ENCODE measurements at places on chromosomes 6 and 20.

DNA sequence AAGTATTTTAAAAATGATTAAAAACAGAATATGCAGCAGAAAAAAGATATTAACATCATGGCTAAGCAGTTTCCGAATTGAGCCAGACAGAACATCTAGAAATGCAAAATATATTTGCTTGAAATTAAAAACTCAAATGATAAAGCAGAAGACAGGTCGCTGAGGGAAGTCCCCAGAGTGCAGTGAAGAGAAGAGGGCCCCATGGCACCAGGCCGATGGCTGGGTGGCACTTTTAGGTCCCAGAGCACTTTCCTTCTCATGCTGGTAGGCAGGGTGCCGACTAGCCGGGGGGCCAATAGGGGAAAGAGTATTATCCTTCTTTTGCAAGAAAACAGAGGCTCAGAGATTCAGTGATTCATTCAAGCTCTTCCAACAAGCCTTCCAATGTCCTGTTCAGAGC, 58.9 kb downstream of the MYH7B start:
- no peak for DNase-seq

GRCh38 chr20:13744352-13744751, 40.4 kb downstream of the ESF1 start:
- no peak for DNase-seq

- no peak for DNase-seq
Measured at GRCh38 chr20:3685341-3685740, 3.5 kb upstream of the ADAM33 start.

GRCh38 chr6:75673884-75674283, 72.2 kb downstream of the SENP6 start:
- no peak for DNase-seq

DNA sequence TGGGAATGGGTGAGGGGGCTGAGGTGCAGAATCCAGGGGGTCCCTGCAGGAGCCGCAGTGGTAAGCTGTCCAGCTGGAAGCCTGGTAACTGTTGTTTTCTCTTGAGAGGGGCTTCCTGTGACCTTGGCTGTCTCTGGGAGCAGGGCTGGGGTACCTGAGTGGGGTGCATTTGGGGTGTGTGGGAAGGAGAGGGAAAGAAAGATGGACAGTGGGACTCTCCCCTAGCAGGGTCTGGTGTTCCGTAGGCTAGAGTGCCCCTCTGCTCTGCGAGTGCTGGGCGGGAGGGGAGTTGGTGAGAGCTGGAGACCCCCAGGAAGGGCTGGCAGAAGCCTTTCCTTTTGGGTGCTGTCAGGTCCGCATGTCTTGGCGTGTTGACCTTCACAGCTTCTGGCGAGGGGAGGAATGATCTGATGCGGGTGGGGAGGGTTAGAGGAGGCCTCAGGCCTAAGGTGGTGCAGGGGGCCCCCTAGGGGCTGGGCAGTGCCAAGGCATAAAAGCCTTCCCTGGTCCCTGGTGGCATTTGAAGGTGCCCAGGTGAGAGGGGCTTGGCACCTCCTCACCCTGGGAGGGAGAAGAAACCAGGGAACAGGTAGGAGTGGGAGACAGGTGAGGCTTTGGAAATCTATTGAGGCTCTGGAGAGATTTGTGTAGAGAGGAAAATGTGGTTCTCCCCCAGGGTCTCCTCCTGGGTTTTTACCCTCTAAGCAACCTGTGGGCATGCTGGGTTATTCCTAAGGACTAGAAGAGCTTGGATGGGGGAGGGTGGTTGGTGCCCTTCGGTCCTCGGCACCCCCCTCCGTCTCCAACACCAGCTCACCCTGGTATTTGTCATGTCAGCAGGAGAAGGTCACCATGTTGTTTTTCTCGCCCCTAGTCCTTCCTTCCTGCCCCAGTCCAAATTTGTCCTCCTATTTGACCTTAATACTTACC, 3.3 kb downstream of the VEGFA start:
- DNase-seq = no peak

DNA sequence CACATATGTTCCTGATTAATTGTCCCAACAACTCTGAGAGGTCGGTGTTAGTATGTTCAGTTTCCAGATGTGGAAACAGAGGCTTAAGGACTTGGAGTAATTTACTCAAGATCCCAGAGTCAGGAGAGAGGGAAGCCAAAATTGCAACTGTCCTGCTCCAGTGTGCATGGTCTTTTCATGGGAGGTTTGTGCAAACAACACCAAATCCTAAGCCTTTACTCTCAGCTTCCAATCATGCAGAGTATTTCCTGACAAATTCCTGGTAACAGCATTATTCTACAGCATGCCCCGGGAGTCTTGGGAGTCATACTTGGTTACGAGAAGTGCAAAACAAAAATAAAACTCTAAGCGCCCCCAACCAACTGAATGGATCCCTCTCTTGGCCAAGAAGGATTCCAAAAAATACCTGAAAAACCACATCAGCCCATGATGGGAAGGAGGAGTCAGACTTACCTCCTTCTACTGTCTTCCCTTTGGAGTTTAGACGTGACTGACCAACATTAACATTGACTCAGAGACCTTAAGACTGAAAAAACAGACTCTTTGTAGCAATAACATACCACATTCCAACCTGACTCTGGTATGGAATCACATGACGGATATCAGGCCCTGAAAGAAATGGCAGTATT, 30.8 kb upstream of the PPP1R3G start:
- DNase-seq = no peak

GRCh38 chr20:57711311-57711712, 1.5 kb upstream of the PMEPA1 start:
- no peak for DNase-seq

- DNase-seq = no peak
Measured at GRCh38 chr6:89940225-89941027, 46.2 kb downstream of the GJA10 start.

DNA sequence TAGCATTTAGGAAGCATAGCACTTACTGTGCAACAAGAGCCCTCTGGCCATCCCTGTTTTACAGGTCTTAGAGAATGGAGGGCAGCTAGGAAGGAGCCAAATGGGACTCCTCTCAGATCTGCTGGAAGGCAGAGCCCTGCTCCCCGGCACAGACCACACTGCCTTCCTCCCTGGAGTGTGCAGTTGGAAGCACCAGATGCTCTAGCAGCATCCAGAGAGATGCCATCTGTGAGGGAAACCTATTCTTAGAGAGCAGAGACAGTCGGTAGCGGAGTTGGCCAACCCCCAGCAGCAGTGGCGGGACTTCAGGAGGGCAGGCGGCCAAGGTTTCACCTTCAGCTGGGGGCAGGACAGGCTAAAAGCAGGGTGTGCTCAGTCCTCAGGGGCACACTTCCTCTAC, 16.7 kb upstream of the E2F1 start:
- no peak for DNase-seq

GRCh38 chr6:45707176-45707575, 308.5 kb downstream of the CLIC5 start:
- DNase-seq = no peak

- DNase-seq = no peak
Measured at GRCh38 chr6:63269470-63269869, 50.3 kb downstream of the LGSN start.

DNA sequence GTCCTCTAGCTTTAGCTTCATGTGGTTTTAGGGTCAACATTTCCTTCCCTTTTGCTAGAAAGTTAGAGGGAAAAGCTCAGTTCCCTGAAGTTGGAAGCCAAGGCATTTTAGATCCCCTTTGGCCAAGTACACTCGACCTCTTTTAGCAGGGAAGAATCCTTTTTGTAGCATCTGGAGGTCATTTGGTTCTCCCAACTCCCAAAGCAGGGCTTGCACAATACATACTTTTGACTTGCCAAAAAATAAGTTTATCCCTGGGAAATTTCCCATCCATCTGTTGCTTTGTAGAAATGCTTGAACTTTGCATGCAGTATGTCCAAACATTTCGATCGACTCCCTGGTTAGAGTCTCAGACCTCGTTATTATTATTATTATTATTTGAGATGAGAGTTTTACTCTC, 4.6 kb upstream of the EDEM2 start:
- DNase-seq = no peak

DNA sequence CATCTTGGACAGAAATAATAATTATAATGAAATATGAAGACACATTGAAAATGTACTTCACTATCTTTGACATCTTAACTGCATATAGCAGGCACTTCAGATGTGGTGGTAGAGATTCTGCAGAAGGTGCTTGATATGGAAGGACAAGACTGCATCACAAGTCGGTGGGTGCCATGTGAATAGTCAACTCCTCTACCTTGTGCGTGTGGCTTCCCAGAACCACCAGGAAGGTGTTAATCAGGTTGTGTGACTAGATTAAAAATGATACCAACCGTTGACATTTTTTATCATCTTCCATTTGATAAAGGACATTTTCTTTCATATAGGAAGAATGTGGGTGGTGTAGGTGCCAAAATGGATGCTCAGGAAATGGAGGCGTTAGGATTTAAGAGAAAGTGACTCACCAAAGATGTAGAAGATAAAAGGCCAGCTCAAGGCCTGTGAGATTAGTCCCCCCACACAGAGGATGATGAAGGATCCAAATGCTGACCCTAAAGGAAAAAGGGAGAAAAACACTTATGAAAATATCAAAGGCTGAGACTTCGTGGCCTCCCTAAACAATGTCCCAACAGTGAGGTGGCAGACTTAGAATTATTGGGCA, 12.3 kb downstream of the SLC17A2 start:
- DNase-seq = no peak

DNA sequence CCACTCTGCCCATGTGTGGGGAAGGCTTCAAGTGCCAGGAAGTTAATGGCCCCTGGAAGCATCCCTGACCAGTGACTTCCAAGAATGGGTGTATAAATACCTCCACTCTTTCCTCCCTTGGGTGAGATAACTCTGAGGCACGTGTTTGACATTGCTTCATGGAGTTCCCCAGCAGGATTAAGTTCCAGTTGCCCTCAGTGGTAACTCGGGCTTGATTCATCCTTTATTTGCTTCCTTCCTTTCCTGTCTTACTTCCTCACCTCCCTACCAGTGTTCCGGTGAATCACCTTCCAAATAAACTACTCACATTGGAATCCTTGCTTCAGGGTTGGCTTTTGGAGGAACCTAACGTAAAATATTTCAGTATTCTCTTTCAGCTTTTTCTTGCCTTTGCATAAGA, 84.6 kb upstream of the JAG1 start:
- no peak for DNase-seq

DNA sequence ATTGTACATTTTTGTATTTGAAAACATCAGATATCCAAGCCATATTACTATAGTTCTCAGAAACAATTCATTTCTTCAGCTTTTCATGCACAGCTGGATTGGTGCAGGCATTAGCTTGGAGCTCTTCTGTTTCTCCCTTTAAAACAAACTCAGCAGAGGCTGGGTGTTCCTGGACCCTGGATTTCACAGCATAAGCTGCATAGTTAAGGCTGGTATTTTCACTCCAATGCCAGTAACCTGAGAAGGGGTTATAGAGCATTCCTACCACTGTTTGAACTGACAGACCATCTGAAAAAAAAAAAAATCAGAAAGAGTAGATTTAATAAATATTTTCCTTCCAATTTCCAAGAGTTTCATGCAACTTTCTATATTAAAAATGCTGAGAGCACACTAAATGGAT, 20.1 kb upstream of the FAXC start:
- DNase-seq = no peak

GRCh38 chr6:157163434-157164159, 159.7 kb downstream of the TMEM242 start:
- no peak for DNase-seq

DNA sequence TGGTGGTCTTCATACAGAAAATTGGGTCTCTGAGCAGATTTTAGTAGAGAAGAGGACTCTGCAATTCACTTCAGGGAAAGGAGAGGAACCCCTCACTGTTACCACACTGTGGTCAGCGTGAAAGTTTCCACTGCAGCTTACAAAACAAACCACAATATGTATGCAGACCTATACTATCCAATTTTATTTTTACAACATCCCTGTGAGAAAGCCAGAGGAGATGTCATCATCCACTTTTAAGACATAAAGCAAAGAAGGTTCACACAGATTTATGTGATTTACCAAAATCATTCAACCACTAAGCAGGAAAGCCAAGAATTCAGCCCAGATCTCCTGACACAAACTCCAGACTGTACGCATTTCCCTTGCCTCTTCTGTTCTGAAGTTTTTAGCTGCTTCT, 442.4 kb downstream of the FRK start:
- DNase-seq = no peak

DNA sequence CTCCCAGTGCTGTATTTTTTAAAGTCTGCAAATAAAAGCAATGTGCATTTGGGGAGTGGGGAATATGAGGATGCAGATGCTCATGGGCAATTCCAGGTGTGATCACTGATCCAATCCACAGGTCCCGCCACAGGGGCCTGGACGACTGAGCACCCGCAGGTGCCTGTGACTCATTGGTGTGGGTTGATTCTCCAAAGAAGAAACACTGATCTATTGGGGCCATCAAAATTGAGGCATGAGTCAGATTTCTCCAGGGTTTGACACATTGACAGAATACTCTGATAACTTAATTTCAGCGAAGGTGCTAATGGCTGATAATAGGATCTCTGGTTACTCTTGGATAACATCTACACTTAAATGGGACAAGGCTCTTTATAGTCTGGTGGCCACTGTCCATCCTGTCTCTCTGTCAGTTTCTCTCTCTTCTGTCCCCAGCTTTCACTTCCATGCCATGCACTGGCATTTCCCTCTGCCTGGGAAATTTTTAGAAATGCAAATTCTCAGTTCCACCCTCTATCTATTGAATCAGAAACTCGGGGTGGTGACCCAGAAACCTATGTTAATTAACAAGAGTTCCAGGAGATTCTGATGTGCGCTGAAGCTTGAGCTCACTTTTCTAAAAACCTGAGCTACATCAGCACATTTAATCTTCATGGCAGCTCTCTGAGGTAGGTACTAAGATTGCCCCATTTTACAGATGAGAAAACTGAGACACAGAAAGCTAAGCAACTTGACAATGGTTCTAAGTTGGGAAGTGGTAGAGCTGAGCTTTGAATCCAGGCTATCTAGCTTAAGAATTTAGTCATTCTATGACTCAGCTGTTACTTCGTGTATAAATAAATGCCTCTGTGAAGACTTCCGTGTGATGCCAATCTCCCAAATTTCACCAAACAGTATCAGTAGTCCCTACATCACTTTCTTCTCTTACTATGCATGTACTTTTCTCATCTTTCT, 10.2 kb upstream of the RCAN2 start:
- DNase-seq = no peak

GRCh38 chr6:121823437-121823851, 388.0 kb downstream of the GJA1 start:
- no peak for DNase-seq

DNA sequence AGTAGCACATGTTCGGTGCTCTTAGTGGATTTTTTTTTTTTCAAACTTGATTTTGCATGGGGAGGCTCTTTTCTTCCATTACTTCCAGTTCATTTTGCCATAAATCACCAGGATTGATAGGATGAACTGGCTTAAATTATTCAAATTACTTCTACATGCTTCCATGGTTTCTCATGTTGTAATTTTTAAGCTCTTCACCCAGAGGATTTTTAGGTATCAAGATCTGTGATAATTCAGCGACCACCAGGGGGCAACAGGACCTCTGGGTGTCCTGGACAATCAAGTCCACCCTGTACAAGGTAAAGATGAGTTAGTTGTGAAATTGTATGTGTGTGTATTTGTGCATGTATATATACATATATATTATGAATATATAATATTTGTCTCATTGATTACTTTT, 4.2 kb upstream of the EPHA7 start:
- DNase-seq = no peak

Measured in activated naive CD4-positive, alpha-beta T cell (primary cell).